ENCODE measurements at places on chromosomes 4 and X.

DNA sequence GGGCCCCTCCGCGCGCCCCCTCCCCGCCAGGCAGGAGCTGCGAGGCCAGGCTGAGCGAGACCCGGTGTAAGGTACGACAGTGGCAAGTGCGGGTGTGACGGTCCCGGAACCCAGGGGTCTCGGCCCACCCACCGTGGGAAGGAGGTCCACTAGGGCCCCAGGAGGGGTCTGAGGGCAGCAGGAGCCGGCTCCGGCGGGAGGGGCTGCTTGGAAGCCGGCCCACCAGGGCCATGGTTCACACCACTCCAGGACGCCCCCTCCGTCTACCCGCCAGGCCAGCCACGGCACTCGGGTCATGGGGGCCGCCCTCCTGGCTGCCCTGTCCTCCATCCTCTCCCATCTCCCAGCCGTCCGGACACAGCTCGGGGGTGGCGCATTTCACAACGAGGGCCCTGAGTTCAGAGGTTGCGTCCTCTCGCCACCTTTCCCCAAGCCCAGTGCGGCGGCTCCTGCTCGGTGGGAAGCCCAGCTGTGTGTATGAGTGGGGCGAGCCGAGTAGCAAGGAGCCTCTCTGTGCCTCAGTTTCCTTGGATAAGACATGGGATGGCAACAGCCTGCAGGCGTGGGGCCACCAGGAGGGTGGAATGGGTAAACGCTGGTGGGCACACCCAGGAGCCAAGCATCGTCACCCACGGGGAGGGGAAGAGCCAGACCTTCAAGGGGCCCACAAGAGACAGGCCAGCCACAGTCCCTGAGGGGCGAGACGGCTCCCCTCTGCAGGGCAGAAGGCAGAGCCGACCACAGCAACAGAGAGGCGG lies 81.3 kb downstream of the FAM53A start:
- no peak for DNase-seq

GRCh38 chr4:121096629-121097028 lies 24.3 kb upstream of the NDNF start:
- DNase-seq, result no peak

- DNase-seq, result no peak
Measured at GRCh38 chr4:152480901-152481300, 55.0 kb downstream of the FBXW7 start.

DNA sequence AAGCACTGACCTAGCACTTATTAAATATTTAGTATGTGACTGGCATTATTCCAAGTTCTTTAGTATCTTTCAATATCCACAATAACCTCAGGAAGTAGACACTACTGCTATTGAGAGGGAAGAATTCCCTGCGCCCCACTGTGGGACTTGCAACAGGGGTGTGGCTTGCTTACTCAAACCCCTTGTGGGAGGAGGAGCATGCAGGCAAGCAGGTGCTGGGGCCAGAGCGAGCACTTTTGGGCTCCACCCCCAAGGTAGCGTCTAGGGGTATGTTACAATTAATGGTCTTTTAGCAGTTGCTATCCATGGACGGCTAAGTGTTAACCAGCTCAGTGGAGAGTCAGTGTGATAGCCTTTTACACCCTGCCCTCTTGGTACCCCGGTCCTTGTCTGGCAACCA lies 50.7 kb downstream of the FAM13A start:
- DNase-seq, result no peak

DNA sequence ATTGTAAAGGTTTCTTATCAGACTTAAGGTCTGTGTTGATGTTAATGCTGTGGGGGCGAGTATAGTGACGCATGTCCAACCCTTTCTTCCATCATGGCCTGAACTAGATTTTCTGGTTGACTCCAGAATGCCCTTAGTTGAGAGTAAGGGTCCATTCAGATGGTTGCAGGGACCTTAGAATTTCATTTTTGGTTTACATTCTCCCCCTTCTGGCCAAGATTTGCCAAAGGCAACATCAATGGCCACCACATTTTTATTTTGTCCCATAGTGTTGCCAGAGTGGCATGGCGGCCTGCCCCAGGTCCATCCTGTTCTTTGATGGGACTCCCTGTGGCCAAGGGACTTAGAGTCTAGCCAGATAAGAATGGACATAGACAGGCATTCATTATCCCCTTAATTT lies 368.5 kb downstream of the GPM6A start:
- DNase-seq, result no peak

DNA sequence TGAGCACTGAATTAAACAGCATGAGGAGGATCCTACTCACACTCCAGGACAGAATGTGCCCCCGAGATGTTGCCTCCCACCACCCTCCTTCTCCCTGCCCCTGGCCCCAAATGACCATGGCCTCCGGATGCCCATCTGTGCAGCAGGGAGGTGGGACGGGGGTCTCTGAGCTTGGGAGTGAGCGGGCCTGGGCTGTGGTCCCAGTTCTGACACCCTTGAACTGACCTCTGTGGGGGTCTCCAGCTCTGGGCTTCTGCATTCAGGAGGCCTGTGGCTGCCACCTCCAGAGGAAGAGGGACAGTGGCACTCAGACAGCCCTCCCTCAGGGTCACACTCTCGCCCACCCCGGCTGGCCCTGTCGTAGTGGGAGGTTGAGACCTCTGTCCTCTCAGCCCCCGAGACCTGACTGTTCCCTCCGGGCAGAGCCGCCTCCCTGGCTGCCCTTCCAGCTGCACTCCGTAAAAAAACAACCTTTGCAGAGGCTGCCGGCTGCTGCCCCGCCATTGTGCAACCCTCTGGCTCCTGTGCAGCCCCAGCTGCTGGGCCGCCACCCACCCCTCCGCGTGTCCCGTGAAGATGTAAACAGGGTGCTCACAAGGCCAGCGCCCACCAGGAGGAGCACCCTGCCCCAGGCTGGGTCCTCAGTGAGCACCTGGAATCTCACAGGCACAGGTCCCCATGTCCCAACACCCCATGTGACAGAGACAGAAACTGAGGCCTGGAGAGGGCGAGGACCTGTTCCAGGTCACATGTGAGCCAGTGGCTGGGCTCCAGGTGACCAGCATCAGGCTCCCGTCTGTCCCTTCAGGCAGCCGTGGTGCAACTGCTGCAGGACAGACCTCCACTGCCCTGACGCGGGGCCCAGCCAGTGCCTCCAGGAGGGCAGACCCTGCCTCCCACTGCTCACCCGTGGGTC lies 39.6 kb downstream of the HTRA3 start:
- DNase-seq, result no peak

DNA sequence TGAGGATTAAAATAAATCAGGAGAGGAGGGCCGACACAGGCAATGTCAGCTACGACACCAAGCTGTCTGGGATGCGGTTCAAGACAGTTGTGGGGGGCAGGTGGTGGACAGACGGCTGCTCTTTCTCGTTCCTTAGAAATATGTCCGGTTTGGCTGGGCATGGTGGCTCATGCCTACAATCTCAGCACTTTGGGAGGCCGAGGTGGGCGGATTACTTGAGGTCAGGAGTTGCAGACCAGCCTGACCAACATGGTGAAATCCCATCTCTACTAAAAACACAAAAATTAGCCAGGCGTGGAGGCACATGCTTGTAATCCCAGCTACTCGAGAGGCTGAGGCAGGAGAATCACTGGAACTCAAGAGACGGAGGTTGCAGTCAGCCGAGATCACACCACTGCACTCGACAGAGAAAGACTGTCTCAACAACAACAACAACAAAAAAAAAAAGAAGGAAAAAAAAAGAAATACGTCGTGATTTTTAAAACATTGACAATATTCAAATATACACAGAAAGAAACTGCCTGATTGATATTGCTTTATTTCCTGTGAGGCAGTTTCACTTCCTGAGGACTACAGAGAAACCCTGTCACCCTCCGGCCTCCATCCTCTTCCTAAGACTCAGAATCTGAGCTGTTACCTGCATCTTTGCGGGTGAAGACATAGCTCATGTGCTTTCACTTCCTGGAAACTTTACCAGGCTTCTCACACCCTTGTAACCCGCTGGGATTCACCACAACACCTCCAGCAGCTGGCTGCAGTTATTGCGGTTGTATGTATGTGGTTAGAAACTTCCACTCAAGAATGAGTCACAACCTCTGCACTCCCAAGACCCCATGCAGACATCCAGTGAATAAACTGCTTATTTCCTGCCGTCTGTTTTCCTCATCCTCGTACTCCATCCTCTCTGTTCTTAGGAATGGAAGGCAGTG lies 63.8 kb upstream of the STS start:
- peak; percentile 67 for DNase-seq

Data from activated naive CD4-positive, alpha-beta T cell treated with anti-CD3 and anti-CD28 coated beads, Interleukin-2, amount 10 ng/mL, durations not matched to agents 7 days and 5 days (primary cell).